ENCODE measurements at places on chromosomes 7 and 10. TPM values are rescaled to one million over a fixed set of nuclear protein-coding genes. Genes with fewer than 3 reads are reported as not detected.

Gene DOCK1
- polyA plus RNA-seq: 24.7 TPM

Gene EPHB6
- 10.7 TPM for polyA plus RNA-seq

Gene PAPOLB
- polyA plus RNA-seq: not detected

Gene SYT15
- polyA plus RNA-seq: 4.6 TPM

GRCh38 chr7:106610996-106611886 is 49.7 kb downstream of the CCDC71L start:
- no peak overlapping the region for H3K4me3 ChIP-seq
- DNase-seq: no peak
- H3K27me3 ChIP-seq: no peaks in the 10 kb centered on the region
- no peaks in the 10 kb centered on the region for H3K4me1 ChIP-seq
- no peak overlapping the region for H3K27ac ChIP-seq
- no peaks in the 10 kb centered on the region for H3K36me3 ChIP-seq

DNA sequence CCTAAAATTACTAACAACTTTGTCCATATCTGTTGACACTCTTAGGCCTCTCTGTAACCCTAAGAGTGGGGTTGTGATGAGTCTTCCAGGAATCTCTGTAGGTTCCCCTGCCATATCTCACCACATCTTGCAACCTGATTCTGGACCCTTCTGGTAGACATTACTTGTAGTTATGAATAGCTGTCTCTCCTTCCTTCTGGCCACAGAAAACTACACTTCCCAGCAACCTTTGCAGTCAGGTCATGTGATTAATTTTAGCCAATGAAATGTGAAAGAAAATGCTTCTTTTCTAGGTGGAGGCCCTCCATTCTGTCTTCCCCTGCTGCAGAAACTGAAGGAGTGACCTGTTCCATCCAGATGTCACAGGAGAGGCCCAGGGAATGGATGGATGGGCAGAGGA is 147.6 kb upstream of the AOAH start:
- H3K4me3 ChIP-seq: no peak overlapping the region
- no peaks in the 10 kb centered on the region for H3K27me3 ChIP-seq
- no peak overlapping the region for H3K27ac ChIP-seq
- no peaks in the 10 kb centered on the region for H3K4me1 ChIP-seq
- DNase-seq: no peak

DNA sequence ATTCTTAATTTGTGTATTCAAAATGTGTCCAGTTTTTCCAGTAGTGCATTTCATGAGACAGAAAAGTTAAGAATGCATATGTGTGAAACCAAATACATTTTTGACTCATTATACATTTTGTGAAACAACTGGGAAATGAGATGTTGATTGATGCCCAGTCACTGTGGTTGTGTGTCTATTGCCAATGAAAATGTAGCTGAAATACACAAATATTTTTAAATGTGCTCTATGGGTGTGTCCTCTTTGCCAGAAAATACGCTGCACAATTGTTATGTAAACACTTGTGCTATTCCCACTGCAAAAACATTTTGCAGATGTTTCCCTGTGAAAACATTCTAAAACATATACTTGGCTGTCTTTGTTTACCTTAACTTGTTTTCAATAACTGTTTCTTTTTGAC is 395.2 kb downstream of the TFEC start:
- H3K27me3 ChIP-seq: no peaks in the 10 kb centered on the region
- H3K4me3 ChIP-seq: no peak overlapping the region
- DNase-seq: no peak
- H3K4me1 ChIP-seq: peaks cover 2% of the 10 kb centered on the region

GRCh38 chr7:70498232-70498992 is 633.5 kb upstream of the GALNT17 start:
- no peak for DNase-seq
- H3K36me3 ChIP-seq: no peaks in the 10 kb centered on the region
- H3K27me3 ChIP-seq: no peaks in the 10 kb centered on the region
- H3K4me1 ChIP-seq: no peaks in the 10 kb centered on the region
- H3K27ac ChIP-seq: no peak overlapping the region

- no peaks in the 10 kb centered on the region for H3K36me3 ChIP-seq
- no peaks in the 10 kb centered on the region for H3K27me3 ChIP-seq
- DNase-seq: no peak
- no peaks in the 10 kb centered on the region for H3K4me1 ChIP-seq
- no peak overlapping the region for H3K4me3 ChIP-seq
- H3K27ac ChIP-seq: no peak overlapping the region
These were observed 88.3 kb downstream of the C10orf105 start for GRCh38 chr10:71631007-71631861.

- no peaks in the 10 kb centered on the region for H3K4me1 ChIP-seq
- H3K27ac ChIP-seq: no peak overlapping the region
- no peak overlapping the region for H3K4me3 ChIP-seq
These were observed 68.9 kb downstream of the MTERF1 start for GRCh38 chr7:91811641-91812040.

DNA sequence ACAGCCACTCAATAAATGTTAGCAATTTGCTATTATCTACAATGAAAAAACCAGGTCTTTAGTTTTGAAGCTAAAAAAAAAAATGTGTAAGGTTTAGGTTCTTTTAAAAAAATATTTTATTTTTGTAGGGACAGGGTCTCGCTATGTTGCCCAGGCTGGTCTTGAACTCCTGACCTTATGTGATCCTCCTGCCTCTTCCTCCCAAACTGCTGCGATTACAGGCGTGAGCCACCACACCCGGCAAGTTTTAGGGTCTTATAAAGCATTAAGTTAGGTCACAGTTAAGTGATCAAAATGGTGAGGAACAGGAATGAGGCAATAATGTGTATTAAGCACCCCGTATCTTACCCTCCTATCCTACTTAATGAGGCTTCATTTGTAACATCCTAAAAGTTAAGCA is 774 bp downstream of the SEM1 start:
- no peaks in the 10 kb centered on the region for H3K36me3 ChIP-seq
- H3K4me1 ChIP-seq: peaks cover 7% of the 10 kb centered on the region
- H3K4me3 ChIP-seq: peak overlapping the region; percentile 98
- no peak overlapping the region for H3K27ac ChIP-seq
- H3K27me3 ChIP-seq: no peaks in the 10 kb centered on the region

DNA sequence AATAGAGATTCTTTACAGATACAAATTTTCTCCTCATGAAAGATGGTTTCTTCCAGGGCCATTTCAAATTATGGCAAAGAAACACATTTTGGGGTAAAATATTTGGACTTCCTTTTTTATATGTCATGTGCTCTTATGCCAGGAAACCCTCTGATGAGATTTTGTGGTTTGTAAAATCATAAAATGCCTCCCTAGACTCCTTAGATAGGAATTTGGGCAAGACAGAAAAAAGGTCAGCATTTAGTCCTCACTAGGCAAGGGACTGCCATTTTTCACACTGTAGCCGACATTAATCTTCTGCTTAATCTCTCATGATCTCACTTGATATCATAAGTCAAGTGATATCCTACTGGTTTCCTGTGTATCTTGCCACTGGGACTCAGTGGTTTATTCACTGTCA is 286.4 kb downstream of the ARHGAP12 start:
- H3K4me1 ChIP-seq: no peaks in the 10 kb centered on the region
- no peak for DNase-seq
- H3K27me3 ChIP-seq: no peaks in the 10 kb centered on the region
- H3K4me3 ChIP-seq: no peak overlapping the region
- no peaks in the 10 kb centered on the region for H3K36me3 ChIP-seq
- no peak overlapping the region for H3K27ac ChIP-seq

GRCh38 chr7:129958643-129959470 is 6.1 kb upstream of the UBE2H start:
- H3K27ac ChIP-seq: no peak overlapping the region
- DNase-seq: peak; percentile 40
- no peaks in the 10 kb centered on the region for H3K36me3 ChIP-seq
- H3K4me1 ChIP-seq: peaks cover 7% of the 10 kb centered on the region

DNA sequence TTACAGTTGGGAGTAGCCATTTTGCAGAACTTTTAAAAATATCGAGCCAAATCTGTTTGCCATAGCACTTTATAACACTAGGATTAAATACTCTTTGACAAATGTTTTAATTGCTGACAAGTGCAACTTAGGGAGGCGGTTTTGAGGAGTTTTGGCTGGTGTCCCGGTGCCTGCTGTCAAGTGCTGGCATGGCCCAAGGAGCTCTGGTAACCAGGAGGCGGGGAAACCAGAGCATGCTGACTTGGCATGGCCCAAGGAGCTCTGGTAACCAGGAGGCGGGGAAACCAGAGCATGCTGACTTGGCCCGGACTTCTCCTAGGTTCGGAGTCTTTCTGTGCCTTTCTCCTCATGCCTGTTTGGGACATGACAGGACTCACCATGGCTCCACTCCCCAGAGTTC is 30.8 kb upstream of the ZNF32 start:
- H3K27ac ChIP-seq: no peak overlapping the region
- no peak for DNase-seq
- H3K27me3 ChIP-seq: no peaks in the 10 kb centered on the region
- H3K4me1 ChIP-seq: no peaks in the 10 kb centered on the region

DNA sequence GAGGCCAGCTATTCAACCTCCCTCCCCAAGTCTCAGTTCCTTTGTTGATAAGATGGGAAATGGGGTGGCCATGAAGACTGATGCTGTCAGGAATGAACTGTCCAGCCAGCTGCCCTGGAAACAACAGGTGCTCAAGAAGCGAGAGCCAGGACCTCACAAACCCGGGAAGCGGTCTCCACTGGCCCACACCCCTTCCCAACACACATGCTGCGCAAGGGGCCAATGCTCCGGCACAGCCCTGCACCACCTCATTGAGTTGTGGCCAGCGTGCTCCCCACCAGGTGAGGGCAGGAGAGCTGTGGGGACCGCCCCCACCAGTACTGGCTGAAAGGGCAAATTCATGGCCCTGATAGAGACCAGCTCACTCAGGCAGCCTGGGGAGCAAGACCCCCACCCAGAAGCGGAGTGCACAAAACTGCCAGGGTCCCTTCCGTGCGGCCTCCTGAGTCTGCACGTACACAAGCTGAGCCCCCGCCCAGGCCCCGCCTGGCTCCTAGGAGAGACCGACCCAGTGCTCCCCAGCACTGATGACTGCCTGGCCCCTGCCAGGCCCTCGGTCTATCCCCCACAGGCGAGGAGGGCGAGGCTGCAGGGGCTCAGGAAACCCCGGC is 216.6 kb downstream of the MAD1L1 start:
- H3K4me3 ChIP-seq: no peak overlapping the region
- H3K4me1 ChIP-seq: peaks cover 11% of the 10 kb centered on the region
- H3K36me3 ChIP-seq: no peaks in the 10 kb centered on the region
- H3K27ac ChIP-seq: no peak overlapping the region

GRCh38 chr7:150949564-150949963 is 28.6 kb downstream of the KCNH2 start:
- no peak for DNase-seq
- H3K27ac ChIP-seq: no peak overlapping the region
- no peaks in the 10 kb centered on the region for H3K36me3 ChIP-seq
- no peak overlapping the region for H3K4me3 ChIP-seq

- H3K4me3 ChIP-seq: no peak overlapping the region
- no peak for DNase-seq
- no peaks in the 10 kb centered on the region for H3K4me1 ChIP-seq
- no peaks in the 10 kb centered on the region for H3K27me3 ChIP-seq
These were observed 1156.0 kb upstream of the LRRTM3 start for GRCh38 chr10:65769828-65770227.

DNA sequence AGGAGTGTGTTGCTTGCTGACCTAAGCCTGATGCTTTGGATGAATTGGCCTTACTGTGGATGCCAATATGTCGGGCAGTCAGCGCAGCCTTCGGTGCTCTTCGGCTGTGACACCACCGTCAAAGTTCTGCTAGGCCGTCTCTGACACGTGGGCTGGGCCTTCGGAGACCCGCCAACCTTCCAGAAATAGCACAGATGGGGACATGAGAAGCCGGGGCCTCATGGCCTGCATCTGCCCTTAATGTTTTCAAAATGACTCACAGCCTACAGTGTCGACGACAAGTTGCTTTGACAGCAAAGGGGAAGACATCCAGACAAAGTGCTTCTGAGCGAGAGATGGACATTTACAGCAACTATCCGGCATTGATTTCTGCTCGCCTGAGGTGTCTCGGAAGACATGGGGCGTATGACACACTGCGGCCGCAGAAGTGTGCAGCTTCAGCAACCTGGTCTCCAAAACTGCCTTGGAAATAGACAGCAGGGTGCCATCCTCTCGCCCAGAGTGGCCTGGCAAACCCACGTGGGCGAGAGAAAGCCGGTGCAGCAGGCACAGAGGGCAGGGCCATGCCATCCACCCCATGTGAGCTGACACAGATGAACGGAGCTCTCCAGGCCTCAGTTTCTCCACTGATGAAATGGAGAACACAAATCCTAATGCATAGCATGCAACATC is 94.0 kb upstream of the PPP2R2D start:
- DNase-seq: no peak
- H3K4me3 ChIP-seq: no peak overlapping the region
- no peaks in the 10 kb centered on the region for H3K4me1 ChIP-seq
- H3K27me3 ChIP-seq: no peaks in the 10 kb centered on the region
- H3K36me3 ChIP-seq: no peaks in the 10 kb centered on the region
- no peak overlapping the region for H3K27ac ChIP-seq

DNA sequence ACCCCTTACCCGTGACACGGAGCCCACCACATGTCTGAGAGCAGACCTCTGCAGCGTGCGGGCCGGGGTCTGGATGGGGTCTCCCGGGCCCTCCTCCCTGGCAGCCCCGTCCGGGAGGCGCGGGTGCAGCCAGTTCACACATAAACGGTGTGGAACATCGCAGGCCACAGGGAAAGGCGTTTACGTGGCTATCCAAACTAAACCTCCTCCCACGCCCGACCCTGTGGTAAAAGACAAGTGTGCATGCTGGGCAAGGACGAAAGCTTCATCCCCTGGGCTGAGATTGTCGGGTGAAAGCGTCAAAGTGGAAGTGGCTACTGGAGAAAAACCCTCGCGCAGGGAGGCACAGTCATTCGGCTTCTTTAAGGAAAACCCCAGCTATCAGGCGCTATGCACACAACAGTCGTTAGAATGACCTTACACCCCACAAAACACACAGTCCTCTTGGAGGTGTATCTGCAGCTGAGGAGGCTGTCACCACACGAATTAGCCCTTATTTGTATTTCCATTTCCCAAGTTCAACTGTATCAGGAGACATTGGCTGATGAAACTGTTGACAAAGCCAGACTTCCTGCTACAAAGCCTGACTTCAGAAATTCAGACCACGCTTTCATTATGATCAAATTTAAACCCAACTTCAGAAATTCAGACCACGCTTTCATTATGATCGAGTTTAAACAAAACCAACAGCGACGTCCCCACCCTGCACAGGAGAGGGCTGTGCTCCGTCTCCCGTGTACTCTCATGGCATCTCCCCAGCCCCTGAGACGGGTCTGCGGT is 15.3 kb downstream of the GPER1 start:
- no peak for DNase-seq
- H3K4me1 ChIP-seq: no peaks in the 10 kb centered on the region
- H3K36me3 ChIP-seq: no peaks in the 10 kb centered on the region
- H3K4me3 ChIP-seq: no peak overlapping the region
- H3K27ac ChIP-seq: no peak overlapping the region

Measured in ovary (tissue), 10 donors.